ENCODE measurements at places on chromosomes 16 and 17.

DNA sequence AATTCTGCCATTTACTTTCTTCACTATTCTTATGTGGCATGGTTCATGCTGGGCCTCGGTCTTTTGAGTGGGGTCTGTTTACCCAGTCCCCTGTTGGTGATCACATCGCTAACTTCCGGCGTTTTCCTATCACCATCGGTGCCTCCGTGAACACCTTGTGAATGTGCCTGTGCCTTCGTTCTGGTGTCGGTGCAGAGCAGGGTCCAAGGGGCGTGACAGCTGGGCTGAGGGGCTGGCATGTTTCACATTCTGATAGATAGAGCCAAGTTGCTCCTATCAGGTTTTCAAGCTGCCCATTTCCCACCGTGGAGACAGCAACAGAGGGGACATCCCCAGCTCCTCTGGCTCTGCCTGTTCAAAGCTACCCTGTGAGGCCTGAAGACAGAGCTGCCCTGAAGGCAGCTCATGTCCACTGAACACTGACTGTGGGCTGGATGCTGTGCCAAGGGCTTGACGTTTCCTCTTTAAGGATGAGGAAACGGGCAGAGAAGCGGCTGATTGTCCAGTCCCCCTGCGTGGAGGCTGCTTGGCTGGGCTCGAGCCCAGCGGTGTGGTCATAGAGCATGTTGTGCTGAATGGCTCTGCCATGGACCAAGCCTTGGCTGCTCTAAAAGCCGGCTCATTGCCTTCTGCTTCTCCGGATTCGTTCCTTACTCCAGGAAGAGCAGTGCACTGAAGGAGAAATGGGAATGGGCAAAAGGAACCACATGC lies 17.0 kb downstream of the DHODH start:
- no peak for DNase-seq

- DNase-seq: no peak
These were observed 81.6 kb downstream of the SEC14L1 start for GRCh38 chr17:77222356-77222755.

DNA sequence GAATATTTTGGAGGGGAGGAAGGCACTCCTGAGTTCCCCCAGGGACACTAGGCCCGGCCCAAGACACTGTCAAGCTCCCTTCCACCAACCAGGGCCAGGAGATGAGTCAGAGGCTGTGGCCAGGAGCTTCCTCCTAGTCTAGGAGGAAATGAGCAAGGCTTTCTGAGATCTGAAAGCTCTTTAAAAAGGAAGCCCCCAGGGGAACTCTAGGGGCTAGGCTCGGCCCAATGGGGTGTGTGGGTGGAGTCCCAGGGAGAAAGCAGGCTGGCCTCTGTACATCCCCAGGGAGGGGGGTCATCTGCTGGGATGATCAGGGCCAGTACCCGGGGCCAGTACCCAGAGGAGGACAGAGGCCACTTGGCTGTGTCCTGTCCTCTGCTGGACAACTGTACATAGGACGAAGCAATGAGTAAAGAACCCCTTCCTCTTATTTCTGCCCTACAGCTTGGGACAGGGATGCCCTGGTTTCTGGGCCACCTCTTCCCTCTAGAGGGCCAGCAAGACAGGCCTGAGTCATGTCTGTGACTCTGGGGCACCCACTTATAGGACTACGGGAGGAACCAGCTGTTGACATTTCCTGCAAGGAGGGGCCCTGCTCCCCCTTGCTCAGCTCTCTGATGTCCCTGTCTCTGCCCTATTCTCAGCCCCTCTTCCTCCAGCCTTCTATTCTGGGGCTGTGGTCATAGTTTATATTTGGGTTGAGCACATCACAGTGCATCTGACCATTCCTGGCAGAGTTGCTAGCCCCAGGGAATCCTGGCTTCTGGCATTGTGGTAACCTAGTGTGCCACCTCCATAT lies 2.7 kb downstream of the FHOD1 start:
- peak; percentile 84 for DNase-seq

GRCh38 chr16:54178478-54178976 lies 108.1 kb downstream of the IRX3 start:
- DNase-seq: no peak

GRCh38 chr17:9557857-9558256 lies 17.8 kb downstream of the STX8 start:
- no peak for DNase-seq

- DNase-seq: no peak
These were observed 1.1 kb downstream of the GJC1 start for GRCh38 chr17:44828919-44829522.

- DNase-seq: peak; percentile 95
These were observed at the start of gene HSD3B7 for GRCh38 chr16:30984669-30985400. HSD3B7 (plus strand) TSS chr16:30985207; CDS start chr16:30985659, 452 bp downstream.

GRCh38 chr17:74746922-74747321 lies 1.5 kb upstream of the NHERF1 start:
- no peak for DNase-seq

- DNase-seq: no peak
These were observed 18.3 kb downstream of the CPNE7 start for GRCh38 chr16:89593841-89594240.

- no peak for DNase-seq
These were observed 1.2 kb upstream of the SECTM1 start for GRCh38 chr17:82334622-82335394.

GRCh38 chr16:66751992-66752322 lies 548 bp upstream of the DYNC1LI2 start:
- no peak for DNase-seq

DNA sequence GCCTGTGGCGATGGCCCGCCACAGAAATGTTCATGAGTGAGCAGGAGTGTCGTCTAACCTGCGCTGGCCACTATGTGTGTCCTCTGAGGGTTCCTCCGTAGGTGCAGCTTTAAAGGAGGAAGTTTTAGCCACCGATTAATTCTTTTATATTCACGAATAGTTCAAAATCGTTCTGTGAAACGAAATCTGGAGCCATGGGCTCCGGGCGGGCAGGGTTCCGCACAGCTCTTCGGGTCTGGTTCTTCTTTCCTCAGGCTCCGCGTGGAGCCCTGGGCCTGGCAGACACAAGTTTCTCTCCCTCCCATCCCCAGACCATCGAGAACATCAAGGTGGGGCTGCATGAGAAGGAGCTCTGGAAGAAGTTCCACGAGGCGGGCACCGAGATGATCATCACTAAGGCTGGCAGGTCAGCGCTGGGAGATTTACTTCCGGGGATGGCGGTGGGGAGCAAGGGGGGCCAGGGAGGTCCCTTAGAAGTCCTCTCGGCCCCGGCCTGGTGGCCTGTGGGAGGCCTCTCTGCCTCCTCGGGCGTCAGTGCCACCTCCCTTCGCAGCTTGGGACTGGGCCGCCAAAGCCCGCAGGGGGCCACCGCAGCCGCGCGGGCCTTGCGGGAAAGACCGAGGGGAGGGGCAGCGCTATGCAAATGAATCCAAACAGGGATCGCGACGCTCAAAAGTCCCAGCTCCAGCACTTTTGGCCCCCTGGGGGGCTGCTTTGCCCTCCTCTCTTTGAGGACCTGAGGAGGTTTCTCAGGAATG lies 5.2 kb downstream of the TBX4 start:
- DNase-seq: peak; percentile 20

- DNase-seq: no peak
These were observed 365.4 kb downstream of the SNX29 start for GRCh38 chr16:12341966-12342365.

- DNase-seq: no peak
These were observed 1.1 kb downstream of the MAPT start for GRCh38 chr17:45895304-45895968.

DNA sequence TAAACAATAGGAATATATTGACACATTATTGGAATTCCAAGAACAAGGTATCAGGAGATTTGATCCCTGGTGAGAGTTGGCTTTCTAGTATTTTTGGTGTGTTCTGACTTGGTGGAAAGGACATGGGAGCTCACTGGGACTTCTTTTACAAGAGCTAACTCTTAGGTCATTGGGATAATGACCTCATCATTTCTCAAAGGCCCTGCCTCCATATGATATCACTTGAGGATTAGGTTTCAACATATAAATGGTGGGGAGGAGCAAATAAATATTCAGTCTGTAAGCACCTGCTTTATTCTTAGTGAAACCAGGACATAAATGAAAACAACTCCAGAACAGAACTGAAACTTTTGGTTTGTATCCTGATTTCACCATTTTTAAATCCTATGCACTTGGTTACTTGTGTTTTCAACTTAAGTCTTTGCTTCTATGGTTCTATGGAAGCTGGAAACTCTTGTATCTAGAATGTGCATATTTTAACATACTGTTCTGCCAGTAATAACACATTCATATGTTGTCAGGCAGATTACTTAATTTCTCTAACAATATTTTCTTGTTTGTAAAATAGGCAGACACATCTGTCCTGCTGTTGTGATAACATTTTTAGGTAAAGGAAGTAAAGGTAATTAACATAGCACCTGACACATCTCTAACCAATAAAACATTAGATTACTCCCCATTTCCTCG lies 1527.7 kb upstream of the CDH8 start:
- no peak for DNase-seq

DNA sequence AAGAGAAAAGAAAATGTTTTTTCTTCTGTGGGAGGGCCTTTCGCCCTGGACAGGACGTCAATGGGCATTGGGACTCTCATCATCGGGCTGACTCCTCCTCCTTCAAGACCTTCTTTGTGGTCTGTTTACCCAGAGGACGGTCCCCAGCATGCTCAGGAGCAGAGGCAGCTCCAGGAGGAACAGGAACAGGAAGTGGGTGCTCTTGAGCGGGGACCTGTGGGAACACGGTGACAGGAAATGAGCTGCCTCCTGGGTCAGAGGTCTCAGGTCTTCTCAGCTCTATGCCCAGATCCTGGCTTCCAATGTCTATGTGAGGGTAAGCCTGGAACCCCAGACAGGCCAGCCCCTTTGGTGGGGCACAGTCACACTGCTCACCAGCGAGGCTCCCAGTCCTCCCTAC lies 12.2 kb downstream of the CD300LD start:
- no peak for DNase-seq

DNA sequence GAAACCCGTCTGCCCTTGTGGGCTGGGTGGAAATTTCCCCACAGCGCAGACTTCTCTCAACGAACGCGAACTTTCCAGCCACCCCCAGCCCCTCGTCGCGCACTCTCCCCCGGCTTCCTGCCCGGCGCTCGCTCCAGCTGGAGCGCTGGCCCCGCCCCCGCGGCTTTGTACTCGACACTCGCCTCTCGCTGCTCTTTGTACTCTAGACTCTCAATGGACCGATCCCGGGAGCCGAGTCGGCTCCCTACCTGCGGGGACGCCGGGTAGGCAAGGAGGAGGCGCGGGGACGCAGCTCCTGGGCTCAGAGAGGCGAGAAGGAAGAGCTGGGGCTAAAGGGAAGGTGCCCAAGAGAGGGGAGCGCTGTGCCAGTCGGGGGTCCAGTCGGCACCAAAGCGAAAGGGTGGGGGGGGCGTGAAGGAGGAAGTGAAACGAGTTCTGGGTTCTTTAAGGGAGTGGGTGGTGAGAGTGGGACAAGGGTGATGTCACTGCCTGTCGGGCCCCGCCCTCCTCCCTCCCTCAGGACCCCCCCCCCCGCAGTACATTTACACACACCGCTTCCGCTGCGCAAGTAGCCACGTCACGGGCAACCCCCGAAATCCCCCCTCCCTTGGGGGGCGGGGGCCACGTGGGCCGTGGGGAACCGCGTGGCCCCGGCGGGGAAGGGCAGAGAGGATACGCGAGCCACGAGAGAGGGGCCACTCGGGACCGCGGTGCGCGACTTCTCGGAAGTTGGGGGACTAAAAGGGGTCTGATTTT lies 9.7 kb downstream of the KDM6B start:
- DNase-seq: peak; percentile 88

- no peak for DNase-seq
These were observed 19.9 kb upstream of the RAB11FIP4 start for GRCh38 chr17:31371511-31372097.

DNA sequence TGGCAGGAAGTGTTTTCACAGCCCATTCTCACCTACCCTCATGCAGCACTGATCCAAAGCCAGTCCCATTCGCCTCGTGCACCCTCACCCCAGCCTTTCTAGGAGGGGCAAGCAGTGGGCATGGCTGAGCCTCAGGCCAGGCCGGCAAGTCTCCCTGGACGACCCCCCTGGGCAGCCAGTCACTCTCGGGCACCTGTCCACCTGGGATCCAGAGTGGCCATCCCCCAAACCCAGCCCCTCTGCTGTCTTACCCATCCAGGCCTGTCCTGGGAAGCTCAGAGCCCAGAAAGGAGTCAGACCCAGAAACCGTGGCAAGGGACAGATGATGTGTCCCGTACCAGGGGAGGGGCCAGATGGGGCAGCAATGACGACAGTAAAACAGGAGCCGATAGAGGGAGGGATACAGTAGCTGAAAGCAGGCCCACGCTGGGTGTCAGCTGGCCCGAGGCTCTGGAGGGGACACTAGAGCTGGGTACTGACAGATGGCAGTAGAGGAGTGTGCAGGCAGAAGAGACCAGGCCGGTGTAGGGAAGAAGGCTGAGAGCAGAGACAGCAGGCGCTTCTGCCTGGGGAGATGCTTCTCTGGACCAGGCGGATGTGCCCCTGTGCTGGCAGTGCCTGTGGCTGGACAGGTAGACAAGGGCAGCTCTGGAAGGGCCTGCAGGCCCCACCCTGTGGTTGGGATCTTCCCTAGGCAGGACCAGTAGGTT lies 5.8 kb downstream of the CMTM3 start:
- no peak for DNase-seq

- peak; percentile 85 for DNase-seq
These were observed 2.1 kb upstream of the IRX5 start for GRCh38 chr16:54928411-54929089.

DNA sequence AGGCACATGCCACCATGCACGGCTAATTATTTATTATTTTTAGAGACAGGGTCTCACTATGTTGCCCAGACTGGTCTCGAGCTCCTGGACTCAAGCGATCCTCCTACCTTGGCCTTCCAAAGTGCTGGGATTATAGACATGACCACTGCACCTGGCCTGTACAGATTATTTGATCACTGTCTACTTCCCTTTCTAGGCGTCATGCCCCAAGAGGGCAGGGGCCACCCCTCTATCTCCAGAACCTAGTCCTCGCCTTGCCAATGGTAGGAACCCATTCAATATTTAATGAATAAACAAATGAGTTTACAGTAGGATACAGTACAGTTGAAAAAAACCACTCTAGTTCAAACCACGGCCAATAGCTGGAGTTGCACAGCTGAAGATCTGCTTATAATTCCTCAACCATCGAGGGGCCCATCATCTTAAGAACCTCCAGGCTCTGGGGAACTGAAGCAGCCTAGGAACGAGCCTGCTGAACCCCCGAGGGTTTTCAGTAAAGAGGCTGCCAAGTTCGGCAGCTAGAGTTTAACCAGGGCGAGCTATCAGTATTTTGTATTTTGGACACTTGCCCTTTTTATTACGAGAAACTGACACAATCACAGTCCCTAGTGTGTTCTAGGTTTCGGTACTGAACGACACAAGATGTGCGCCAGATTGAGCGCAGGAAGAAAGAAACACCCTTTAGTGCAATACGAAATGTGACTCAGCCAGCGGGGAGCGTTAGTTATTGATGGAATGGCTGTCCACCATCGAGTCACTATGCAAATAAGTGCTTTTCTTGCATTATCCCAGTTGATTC lies 14.6 kb downstream of the ADCY9 start:
- DNase-seq: no peak
